ENCODE measurements at places on chromosomes 13 and 19.

DNA sequence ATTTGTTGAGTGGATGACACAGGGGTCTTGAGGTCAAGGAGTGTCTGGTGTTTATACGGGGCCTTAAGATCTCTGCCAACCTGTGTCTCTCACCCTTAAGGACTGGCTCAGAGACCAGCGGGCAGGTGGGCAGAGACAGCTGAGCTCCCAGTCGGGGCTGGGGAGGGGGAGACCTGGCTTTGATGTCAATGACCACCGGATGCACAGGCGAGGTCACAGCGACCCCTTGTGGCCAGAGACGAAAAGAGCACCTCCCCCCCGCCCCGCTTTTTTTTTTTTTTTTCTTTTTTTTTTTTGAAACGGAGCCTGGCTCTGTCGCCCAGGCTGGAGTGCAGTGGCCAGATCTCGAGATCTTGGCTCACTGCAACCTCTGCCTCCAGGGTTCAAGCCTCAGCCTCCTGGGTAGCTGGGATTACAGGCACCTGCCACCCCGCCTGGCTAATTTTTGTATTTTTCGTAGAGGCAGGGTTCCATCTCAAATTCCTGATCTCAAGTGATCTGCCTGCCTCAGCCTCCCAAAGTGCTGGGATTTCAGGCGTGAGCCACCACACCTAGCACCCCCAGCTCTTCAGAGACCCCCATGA, 12.1 kb upstream of the KLK14 start:
- no peak for DNase-seq

- no peak for DNase-seq
These were observed 120.5 kb downstream of the ZNF536 start for GRCh38 chr19:30492586-30493270.

GRCh38 chr13:113897161-113897560, 33.3 kb upstream of the GAS6 start:
- DNase-seq = no peak

- no peak for DNase-seq
These were observed 1.8 kb upstream of the SLC27A1 start for GRCh38 chr19:17468302-17469091.

DNA sequence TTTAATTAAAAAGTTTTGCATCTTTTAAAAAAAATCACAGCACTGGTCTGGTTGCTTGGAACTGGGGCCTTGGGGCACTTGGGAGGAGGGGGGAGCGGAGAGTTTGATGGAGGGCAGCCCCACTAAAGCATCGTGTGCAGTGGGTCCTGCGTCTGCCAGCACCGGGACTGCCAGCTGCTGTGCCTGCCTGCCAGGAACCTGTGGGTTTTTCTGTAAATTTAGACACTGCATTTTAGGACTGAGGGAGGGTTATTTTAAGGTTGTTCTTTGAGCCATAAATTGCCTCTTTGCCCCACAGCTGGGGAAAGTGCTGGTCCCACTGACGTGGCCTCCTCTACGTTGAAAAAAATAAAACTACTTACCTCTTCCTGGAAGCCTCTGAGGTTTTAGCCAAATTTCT, 2.9 kb downstream of the KLF2 start:
- DNase-seq = no peak

DNA sequence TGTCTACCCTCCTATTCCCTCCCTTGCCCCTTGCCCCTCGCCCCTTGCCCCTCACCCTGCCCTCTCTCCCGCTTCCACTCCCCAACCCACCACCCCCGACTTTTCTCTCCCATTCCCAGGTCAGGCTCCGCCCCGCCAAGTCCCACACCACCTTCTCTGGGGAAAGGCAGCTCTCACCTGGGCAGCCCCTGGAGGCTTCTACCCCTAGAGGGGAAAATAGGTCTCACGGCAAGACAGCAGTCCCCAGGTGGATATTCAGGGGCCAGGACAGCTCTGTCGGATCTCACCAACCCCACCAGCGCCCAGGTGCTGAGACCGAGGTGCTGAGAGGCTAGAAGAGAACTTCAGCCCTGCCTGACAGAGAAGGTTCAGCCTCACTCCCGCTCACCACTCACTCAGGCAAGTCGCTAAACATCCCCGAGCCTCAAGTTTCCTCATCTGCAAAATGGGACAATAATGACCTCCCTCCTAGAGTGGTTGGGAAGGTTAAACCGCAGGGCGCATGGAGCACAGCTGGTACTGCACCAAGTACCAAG, 1.4 kb upstream of the ERFL start:
- no peak for DNase-seq

GRCh38 chr19:29702161-29702962, 12.7 kb downstream of the C19orf12 start:
- no peak for DNase-seq

Measured in activated CD4-positive, alpha-beta T cell treated with anti-CD3 and anti-CD28 coated beads, Interleukin-2, amount 50 U/mL, for 24 hours (primary cell).